Fibroblast of skin of abdomen (primary cell): ENCODE measurements at places on chromosomes 12 and 14.
A peak's percentile ranks its signal among the peaks of the same experiment; 100 is the strongest.

DNA sequence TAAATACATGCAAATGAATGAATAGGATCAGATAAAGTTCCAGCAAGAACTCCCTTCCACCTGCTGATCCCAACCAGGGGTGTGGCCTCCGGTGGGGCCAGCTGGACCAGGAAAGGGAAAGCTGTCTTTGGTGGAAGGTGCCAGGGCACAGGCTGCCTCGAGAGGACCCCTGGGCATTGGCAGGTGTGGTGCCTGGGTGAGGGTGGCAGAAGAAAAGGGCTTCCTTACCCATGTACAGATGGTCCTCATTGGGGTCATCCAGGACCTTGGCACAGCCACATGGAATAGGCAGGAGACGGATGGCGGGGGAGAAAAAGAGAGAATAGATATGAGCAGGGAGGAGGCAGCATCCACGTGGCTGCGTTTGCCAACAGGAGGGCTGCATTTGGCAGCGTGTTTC, 36.4 kb downstream of the CAMKK2 start:
- DNase-seq, result no peak

DNA sequence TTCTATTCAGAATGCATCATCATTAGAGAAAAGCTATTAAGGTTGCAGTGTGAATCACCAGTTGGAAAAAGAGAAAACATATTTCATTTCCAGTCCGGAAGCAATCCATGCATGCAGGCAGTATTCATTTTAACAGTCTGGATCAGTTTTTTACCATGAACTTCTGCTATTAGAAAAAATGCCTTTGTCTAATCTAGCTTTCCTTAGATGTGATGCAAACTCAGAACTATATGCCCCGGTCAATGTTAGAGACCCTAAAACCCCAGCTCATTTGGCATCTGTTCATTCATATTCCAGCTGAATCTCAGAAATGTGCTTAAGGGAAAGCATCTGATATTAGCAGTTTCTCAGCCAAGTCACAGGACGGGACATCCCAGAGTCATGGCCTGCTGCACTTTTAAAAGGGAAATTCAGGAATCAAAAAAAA, 8.5 kb downstream of the IRAK3 start:
- DNase-seq, result peak; percentile 35

DNA sequence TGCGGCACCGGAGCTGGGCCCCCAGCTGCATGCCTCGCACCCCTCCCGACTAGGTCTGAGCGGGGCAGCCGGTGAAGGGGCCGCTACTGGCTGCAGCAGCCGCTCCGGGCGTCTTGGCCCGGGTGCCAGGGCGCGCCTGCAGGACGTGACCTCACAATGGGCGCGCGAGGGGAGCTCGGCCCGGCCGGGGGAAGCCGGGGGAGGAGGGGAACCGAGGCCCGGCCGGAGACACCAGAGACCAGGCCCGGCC, 353 bp downstream of the BAG5 start:
- DNase-seq, result peak; percentile 35

DNA sequence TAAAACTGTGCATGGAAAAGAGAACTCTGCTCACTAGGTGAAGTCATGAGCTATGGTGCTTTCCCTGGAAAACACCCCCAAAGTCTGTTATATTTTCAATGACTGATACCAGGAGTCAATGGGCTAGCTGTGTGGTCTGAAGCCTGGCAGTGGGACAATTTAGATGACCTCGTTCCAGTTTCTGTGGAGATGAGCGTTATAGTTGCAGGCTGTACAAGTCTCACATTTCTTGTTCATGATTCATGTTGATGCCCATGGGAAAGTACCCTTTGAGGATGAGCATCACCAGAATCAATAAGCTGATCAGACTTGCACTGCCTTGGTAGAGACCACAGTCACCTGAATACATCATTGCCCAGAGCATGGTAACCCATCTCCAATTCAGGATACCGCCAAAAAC, 70.7 kb downstream of the NOVA1 start:
- DNase-seq, result peak; percentile 61

DNA sequence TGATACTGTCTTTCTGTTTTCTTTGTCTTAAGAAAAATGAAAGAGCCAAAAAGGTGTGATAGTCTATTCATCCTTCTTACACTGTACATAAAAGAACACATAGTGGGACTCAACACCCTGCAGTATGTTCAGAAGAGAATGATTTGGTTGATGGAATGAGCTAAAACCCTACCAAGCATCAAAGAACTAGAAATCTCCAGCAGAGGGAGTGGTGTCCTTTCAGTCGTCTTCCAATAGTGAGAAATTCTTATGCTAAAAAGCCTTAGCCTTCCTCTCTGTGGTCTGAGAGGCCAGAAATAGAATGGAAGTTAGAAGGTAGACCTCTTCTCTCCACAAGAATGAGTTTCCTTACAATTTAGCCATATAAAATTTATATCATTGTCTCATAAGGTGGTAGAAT, 393.4 kb upstream of the SEL1L start:
- no peak for DNase-seq

GRCh38 chr12:126784328-126784921, 1482.5 kb upstream of the TMEM132C start:
- no peak for DNase-seq

DNA sequence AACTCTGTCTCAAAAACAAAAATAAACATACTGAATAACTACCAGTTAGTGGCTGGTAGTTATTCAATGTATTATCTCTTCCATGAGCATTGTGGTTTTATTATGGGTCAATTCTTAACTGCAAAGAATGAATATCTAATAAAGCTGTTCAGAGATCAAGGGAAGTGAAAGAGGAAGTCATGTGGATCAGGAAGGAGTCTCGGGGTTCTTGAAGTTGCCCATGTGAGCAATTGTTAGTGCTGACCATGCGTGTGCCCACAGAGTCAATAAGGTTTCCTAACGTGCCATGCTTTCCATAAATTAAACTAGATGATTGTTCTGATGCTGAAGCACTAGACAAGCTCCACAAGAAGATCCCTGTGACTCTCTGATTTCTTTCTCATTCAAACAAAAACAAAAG, 136.5 kb upstream of the CPSF6 start:
- no peak for DNase-seq

DNA sequence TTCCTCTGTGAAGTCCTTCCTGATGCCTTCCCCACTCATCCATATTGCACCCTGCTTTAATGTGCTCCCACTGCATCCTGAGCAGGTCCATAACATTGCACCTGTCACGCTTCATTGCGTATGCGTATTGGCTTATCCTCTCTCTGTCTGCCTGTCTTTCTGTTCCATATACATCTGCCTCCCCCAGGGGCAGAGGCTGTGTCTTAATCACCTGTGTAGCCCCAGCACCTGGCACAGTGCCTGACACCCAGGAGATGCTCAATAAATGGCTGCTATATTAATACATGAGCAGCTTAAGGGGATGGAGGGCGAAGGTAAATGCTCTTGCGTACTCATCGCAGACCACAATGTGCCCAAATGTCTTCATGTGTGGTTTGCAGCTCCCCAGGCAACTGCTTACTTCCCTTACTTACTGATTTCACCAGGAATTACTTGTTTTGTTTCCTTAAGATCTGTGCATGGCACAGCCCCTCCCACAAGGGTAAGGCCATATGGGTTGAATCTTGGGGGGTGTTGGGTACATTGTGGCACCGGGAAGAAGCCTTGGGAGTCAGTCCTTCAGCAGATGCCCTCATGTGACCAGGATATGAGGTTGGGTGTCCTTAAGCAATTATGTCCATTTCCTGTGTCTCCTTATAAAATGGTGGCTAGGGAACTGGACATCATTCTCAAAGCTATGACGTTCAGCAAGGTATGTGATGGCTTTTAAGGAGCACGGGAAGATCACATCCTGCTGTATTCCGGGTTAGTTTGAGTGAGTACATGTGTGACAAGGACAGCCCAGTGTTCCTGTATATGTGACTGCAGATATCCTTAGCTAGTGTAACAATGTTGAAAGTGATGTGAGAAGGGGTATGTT, 848 bp upstream of the CPNE6 start:
- DNase-seq, result no peak

GRCh38 chr12:1890810-1891209, 27.6 kb downstream of the CACNA2D4 start:
- no peak for DNase-seq

DNA sequence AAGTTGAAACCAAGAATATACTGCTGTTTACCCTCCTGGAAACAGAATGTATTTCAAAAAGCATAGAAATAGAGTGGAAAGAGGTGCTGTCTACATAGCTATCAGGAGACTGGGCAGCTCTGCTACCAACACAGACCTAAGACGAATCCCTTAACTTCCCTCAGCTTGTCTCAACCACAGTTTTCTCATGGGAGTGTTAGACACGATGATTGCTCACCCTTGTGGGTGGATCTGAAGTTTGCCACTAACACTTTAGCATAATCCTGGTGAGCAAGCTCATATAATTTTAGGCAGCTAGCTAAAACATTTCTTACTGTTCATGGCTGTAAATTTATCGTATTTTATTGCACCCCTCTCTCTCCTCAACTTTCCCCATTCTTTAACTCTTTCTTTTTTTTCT, 38.5 kb downstream of the C12orf75 start:
- peak; percentile 78 for DNase-seq

GRCh38 chr12:6635856-6636531, at the start of gene LPAR5:
Gene LPAR5, minus strand, starts transcription at chr12:6635959. Its CDS starts 14,711 bp downstream, at chr12:6621248.
- peak; percentile 49 for DNase-seq

DNA sequence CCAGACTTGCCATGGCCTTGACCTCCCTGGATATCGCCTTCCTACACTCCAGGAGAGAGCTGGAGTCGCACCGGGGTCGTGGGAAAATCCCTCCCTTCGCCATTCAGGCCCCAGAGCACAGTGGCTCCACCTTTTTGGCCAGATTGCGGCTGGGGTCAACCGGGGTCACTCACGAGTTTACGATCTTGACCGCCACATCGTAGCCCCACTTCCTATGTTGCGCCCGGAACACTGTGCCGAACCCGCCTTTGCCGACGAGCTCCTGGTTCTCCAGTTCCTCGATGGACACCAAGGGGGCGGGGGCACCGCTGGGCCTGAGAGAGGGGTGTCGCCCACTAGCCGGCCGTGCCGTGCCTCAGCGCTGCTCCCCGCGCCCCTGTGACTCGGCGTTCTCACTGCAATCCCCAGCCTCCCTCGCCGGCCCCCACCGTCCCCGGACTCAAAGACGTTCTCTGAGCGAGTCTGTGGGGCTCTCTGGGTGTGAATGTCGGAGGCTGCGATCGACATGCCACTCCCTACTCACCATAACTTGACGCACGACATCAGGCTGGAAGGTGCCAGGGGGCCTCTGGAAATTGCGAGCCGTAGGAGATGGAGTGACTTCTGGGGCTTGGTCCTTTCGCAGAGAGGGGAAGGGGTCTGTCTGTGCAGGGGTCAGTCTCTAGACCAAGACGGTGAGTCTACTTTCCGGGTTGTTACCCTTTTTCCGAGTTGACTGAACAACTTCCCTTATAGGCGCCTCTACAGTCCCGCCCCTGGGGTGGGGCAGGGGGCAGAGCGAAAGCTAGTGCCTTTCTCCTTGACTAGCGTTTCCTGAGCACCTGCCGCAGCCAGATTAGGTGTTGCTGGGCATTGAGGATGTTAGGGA, at the start of gene RIPK3:
Gene RIPK3, minus strand, starts transcription at position 708 of the 868 bp plus-strand sequence. Its CDS starts 165 bp downstream, at position 543.
- no peak for DNase-seq
